Panc1 (cell line): ENCODE measurements at places on chromosomes 16 and 17.

DNA sequence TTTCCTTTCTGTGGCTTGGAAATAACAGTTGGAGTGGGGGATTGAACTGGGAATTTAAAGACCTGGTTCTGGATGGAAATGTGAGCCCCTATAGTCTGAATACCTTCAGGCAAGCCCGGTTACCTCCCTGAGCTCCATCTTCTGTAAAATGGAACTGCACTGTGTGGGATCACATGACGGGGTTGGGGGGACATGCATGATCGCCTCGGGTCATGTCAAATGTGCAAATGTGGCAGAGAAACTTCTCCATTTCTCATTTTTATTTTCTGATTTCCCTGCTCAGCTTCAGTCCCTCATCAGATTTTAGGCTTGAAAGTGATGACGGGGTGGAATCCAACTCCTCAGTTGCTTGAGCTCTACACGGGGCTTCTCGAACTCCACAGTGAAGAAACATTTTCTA, 1.5 kb downstream of the MT1B start:
- no peak for DNase-seq

- DNase-seq, result no peak
These were observed 7.8 kb downstream of the XYLT2 start for GRCh38 chr17:50353600-50354195.

DNA sequence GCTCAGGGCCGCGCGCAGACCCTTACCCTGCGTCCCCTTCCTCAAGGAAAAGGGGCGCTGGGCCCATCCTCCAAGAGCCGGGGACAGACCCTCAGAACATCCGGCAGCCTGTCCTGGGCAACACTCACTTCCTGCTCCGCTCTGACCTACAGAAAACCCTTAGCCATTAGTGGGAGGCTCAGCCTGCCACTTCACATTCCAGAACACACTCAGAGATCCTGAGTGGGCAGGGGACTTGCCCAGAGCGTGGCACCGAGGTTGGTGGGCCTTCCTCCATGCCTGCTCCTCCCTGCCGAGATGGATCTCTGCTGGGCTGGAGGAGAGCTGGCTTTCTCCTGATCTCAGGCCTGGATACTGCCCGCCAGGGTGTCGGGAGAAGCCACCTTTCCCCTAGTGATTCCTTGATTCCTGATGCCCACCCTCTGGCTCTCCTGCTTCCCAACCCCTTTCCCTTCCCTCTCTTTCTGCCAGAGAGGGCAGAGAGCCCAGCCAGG, 1.5 kb downstream of the SCARF1 start:
- no peak for DNase-seq

DNA sequence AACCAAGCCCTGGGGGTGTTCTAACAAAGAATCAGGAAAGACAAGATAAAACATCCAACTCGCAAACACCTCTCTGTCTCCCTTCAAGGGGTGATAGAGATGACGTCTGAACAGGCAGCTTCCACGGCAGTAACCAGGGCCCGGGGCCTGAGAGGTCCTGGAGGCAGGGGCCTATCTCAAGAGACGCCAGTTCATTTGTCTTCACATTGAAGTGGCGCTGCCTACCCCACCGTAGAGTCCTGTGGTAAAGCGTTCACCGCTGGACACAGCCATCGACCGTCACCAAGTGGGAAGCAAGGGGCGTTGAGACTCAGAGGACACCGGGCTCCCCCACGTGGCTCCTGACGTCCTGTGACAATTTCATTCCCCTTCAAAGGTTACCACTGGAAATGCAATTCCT, 21.4 kb downstream of the UTS2R start:
- no peak for DNase-seq

GRCh38 chr16:74842413-74842812, 67.8 kb upstream of the FA2H start:
- DNase-seq, result no peak

GRCh38 chr17:72255481-72255880, 134.7 kb downstream of the SOX9 start:
- no peak for DNase-seq

GRCh38 chr17:18360518-18360917, 2.8 kb downstream of the SHMT1 start:
- no peak for DNase-seq

DNA sequence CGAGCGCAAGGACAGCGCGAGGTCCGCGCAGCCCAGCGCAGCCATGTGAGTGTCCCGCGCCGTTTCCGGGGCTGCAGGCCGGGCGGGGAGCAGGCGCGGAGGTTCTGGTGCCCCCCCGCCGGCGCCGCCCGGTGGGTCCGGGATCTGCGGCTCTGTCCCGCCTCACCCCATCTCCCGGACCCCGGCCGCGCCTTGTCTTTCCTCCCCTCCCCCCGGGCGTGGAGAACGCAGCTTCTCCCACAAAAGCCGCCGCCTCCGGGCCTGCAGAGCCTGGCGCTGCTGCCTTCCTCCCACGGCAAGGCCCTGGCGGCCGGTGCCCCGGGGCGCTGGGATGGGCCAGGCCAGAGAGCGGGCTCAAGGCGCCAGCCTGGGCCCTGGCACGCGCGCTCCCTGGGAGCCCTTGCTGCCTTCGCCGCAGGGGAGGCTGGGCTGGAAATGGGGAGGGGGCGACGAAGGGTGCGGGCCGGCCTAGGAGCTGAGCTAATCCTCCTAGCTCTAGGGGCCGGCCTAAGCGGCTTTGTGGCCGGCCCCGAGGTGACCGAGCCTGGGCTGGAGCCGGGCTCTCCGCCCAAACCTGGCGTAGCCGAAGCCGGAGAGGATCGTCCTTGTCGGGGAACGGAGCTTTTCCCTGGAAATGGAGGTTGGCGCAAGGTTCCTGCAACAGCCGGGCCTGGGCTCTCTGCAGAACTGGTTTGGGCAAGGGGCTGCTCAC, 397 bp downstream of the RIPOR1 start:
- DNase-seq, result no peak

- DNase-seq, result no peak
These were observed 1.5 kb upstream of the SOX8 start for GRCh38 chr16:979859-980594.

DNA sequence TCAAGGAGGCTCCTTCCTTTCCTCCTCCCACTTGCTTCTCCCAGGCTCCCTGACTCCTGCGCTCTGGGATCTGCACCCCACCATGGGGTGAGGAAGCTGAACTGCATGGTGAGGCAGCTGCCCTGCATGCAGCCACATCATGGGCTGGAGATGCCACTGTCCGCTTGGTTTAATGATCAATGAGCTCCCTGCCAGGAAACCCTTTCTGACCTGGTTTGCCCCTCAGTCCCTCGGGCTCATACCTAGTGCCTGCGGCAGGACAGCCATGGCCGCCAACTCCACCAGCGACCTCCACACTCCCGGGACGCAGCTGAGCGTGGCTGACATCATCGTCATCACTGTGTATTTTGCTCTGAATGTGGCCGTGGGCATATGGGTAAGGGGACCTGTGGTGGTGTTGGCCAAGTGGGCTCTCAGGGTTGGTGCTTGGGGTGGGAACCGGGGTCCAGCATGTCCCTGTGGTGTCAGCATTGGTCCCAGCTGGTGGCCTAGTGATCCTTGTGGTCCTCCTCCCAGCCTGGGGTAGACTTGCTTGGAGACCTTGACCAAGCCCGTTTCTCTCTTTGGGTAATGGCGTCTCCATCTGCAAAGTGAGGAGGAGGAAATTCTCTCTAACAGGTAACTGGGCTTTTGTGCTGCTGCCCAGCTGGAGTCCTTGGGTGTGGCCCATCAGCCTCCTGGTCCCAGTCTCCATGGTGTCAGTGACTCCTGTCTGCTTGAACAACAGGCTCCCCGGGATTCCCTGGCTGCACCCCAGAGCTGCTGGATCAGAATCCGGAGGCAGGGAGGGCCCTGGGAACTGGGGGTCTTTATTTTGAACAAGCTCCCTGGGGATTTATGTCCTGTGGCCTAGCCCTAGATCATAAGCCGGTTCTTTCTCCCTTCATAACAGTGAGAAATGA, at the start of gene SLC5A10:
TSS of gene SLC5A10 (plus strand) at position 225 of the 902 bp plus-strand sequence. CDS start at position 266, 41 bp downstream.
- no peak for DNase-seq

DNA sequence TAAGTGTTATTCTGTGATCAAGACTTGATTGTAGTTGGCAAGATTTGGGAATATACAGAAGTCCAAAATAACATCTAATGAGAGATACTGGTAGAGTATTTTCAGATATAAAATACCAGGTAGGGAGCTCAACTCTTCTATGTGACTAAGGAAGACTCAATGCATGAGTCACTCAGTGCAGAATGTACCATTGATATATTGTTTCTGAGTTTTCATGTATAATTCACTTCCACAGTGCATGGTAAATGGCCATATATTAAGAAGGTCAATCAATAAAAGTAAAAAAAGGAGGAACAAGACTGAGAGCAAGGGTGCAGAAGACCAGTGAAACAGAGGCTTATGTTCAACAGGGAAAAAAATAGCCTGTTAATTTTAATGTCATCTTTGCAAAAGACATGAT, 1387.9 kb downstream of the CDH8 start:
- DNase-seq, result no peak

- DNase-seq, result no peak
These were observed 69.3 kb downstream of the STXBP4 start for GRCh38 chr17:55037828-55038227.

DNA sequence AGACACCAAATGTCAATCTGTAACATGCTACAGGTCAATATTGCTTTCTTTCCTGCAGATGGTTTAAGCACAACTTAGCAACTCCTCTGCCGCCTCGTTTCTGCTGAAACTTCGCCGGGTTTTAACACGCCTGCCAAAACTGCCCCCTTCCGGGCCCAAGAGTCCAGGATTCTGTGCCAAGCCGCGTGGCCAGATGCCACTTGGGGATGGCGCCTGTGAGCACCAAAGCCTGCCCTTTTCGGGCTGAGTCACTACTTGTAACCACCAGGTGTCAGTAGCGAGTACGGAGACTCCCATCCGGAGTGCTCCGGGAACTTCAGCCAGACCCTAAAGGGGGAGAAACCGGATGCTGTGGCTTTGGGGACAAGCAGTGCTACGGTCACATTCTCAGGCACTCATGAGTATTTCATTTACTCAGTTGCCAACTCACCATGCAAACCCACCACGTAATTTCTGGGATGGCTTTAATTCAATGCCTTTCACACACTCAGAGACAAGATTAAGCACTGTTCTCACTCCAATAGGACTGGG, 7.8 kb downstream of the PMP22 start:
- DNase-seq, result peak; percentile 53

DNA sequence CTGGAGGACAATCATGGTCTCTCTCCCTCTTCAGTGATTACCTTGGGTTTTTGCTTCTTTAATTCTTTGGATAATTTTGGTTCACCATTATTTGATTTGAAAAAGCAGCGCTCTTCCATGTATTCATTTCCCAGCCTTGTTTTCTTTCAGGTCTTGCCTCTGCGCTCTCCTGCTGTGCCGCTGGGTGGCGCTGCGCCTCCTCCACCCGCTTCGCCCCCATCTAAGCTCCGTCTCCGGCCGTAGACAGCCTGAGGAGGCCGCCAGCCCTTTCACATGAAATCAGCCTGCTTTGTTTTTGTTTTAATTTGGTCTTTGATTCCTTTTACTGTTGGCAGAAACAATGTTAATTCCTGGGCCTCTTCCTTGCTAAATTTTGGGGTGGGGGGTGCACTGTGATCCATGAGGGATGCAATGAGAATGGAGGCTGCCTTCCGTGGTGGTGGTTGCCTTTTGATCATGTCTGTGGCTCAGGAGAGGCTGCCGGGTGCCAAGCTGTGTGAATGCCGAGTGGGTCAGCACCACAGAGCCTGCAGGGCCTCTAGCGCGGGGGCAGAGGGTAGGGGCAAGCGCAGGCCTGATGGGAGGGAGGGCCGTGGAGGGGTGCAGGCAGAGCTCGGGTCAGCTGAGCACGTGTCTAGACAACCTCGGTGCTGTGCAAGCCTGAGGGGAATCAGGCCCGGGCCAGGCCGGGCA, 64.1 kb downstream of the PLD6 start:
- DNase-seq, result no peak

- no peak for DNase-seq
These were observed 1.8 kb upstream of the RARA start for GRCh38 chr17:40307001-40307730.

DNA sequence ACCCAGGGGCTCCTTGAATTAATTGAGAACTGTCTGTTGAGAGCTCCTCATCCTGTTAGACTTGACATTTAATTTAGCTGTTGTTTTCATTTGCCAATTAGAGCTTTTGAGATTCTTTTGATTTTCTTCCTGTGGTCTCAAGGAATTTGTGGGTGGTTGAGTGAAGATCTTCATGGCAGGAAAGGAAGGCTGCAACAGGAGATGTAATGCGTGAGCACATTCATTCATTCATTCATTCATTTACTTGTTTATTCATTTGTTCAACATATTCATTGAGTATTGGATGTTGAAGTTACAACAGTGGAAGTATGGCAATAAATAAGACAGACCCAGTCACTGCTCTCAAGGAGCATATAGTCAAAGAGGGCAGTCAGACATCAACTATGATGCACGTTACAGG, 117.7 kb downstream of the PRKCB start:
- DNase-seq, result no peak

DNA sequence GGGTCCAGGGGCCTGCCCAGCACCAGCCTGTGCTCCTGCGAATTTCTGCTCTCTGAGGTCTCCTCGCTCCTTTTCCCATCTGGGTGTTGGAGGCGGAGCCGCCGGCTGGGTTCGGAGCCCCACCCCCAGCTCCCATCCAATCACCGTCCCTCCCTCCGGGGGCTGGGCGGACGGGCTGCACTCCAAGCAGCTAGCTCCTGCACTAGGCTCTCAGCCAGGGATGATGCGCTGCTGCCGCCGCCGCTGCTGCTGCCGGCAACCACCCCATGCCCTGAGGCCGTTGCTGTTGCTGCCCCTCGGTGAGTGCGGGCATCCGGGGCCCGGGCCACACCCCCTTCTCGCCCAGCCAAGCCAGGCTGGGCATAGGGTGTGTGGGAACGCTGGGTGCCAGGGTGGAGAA, at the start of gene NRN1L:
TSS of gene NRN1L (plus strand) at position 202 of the 400 bp plus-strand sequence. CDS start at position 221, 19 bp downstream.
- no peak for DNase-seq

DNA sequence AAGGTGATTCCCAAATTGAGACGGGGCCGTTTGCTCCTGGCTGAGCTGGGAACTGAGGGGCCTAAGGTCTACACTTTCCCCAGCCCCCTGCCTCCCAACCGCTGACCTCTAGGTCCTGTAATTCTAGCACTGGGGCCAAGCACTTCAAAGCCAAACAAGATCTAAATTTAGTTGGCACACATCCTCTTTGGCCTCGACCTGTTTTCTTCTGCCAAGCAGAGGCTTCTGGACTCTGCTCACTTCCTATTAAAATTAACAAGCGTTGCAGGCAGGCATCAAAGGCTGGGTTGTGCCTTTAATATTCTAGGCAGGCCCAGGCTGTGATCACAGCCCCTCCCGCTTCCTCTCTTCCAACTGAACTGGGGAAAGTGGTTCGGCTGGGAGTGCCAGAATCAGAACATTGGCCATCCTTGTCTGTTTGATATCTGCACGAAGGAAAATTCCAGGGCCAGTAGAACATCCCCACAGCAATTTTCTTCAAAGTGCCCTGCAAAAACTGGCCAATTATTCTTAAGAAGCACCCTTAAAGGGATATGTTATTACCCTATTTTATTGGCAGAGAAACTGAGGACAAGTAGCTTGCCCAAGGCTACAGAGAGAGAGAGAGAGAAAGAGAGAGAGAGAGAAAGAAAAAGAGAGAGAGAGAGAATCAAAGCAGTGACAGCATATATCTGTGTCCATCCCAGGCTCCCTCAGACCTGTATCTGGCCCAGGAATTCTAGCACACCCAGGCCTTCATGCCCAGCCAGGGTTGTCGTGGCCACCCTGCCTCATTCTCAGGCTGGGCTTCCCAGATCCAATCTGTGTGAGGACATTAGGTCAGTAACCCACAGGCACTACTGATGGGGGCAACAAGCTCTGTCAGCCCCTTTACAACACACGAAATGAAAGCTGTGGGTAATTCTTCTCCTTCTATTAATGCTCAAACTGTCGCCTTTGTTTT, 12.8 kb upstream of the MT4 start:
- DNase-seq, result no peak
